NCI-H2171 (cell line): ENCODE measurements at places on chromosomes 1 and 21.

- DNase-seq = no peak
Measured at GRCh38 chr1:28340221-28340974, 11.6 kb downstream of the MED18 start.

DNA sequence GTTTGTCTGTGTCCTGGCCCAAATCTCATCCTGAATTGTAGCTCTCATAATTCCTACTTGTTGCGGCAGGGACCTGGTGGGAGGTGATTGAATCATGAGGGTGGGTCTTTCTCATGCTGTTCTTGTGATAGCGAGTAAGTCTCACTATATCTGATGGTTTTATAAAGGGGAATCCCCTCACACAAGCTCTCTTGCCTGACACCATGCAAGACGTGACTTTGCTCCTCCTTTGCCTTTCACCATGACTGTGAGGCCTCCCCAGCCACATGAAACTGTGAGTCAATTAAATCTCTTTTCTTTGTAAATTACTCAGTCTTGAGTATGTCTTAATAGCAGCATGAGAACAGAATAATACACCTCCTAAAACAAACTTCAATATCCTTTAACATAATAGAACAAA lies 1065.6 kb downstream of the PLA2G4A start:
- DNase-seq = no peak

DNA sequence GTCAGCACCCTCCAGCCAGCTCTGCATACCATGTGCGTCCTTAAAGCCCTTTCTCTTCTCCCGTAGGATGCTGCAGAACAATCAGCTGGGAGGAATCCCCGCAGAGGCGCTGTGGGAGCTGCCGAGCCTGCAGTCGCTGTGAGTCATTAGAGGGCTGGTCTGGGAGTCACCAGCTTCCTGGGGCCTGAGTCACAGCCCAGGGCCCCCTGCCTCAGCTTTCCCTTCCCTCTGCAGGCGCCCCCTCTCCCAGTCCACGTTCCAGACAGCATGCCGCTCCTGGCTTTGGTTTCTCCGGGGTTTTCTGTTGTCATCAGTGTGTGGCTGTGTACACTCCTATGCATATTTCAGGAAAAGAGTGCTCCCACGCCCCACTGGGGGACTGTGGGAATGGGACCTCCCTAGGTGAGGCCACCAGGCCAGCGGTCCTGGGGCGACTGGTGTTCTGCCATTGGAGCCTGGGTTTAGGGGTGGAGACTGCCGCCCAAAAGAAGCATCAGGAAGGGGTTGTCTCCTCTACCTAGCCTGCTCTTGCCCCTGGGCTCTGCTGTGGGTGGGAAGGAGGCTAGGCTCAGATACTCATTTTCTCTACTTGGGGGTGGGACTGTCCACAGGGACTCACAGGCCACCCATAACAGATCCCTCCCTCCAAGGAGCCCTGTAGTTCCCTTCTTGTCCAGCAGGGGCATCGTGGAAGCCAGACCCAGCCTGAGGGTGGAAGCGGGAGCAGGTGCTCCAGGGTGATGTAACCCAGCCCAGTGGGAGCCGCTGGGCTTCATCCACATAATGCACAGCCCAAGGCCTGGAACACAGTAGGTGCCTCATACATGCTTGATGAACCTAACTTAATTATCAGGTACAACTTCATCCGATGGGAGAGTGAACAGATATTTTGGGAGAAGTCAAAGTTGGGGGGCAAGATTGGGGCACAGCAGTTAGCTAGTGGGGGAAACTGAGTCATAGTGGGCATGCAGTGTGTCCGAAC lies 42.5 kb downstream of the LGR6 start:
- DNase-seq = peak; percentile 58

- peak; percentile 7 for DNase-seq
Measured at GRCh38 chr1:92749024-92749634, 35.8 kb downstream of the EVI5 start.

- DNase-seq = peak; percentile 74
Measured at GRCh38 chr1:46466477-46467182, 23.0 kb upstream of the DMBX1 start.

DNA sequence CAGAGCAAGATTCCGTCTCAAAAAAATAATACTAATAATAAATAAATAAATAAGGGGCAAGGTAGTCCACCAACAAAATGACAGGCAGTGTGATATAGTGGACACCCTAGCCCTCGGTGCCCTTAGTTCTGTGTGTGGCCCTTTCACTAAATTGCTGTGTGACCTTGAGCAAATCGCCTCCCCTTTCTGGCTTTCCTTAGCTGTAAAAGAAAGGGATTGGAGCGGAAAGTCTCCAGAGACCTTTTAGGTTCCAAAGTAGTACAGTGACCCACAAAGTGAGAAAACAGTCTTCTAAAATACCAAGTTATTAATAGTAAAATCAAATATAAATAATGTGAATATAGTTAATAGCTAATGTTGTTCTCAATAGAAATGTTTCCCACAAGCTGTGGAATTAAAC lies 7.6 kb downstream of the LMNA start:
- DNase-seq = no peak

GRCh38 chr1:214422137-214422671 lies 129.2 kb downstream of the PTPN14 start:
- DNase-seq = no peak

GRCh38 chr1:169025412-169025811 lies 81.1 kb upstream of the ATP1B1 start:
- DNase-seq = no peak

- no peak for DNase-seq
Measured at GRCh38 chr1:216919060-216919970, 196.1 kb upstream of the ESRRG start.
